Esophagus muscularis mucosa (tissue), 4 donors: ENCODE measurements at places on chromosomes 4 and X. TPM values are rescaled to one million over a fixed set of nuclear protein-coding genes. Genes with fewer than 3 reads are reported as not detected.

The SLC26A1 gene
- not detected for total RNA-seq

GRCh38 chr4:1255151-1255550 is 6.2 kb upstream of the CTBP1 start:
- no peak overlapping the region for H3K27ac ChIP-seq
- no peaks in the 10 kb centered on the region for H3K36me3 ChIP-seq
- DNase-seq = no peak
- peaks cover 16% of the 10 kb centered on the region for H3K4me1 ChIP-seq
- H3K4me3 ChIP-seq = no peak overlapping the region

The CC2D2A gene
- total RNA-seq = 23.0 TPM

DNA sequence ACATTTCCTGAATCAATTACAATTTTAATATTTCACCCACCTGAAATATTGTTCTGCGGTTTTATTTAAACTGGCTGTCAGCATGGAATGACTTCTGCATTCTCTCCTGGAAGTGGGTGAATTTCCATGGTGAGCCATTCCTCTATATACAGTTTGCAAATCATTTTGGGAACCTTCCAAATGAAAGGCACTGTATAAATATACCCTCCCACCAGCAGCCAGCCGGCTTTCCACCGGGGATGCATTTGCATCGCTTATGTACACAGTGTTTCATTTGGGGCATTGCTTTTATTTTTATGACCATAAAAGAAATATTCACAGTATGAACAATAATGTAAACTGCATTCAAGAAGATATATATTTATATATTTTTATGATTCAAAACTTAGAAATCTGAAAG is 4.7 kb upstream of the IL1RAPL1 start:
- H3K4me3 ChIP-seq = no peak overlapping the region
- H3K36me3 ChIP-seq = no peaks in the 10 kb centered on the region
- no peaks in the 10 kb centered on the region for H3K4me1 ChIP-seq

The LGI2 gene
- total RNA-seq = 11.4 TPM

- H3K36me3 ChIP-seq = no peaks in the 10 kb centered on the region
- DNase-seq = peak; percentile 29
- H3K27me3 ChIP-seq = no peaks in the 10 kb centered on the region
- no peak overlapping the region for H3K4me3 ChIP-seq
- no peaks in the 10 kb centered on the region for H3K4me1 ChIP-seq
- no peak overlapping the region for H3K27ac ChIP-seq
Observed at GRCh38 chr4:98838977-98839618, 89.8 kb downstream of the EIF4E start.

GRCh38 chr4:82553020-82553419 is 8.8 kb downstream of the TMEM150C start:
- H3K4me3 ChIP-seq = no peak overlapping the region
- no peaks in the 10 kb centered on the region for H3K4me1 ChIP-seq
- no peak for DNase-seq
- no peak overlapping the region for H3K27ac ChIP-seq
- no peaks in the 10 kb centered on the region for H3K36me3 ChIP-seq
- no peaks in the 10 kb centered on the region for H3K27me3 ChIP-seq

The SMIM10 gene
- 11.4 TPM for total RNA-seq

The SPARCL1 gene
- total RNA-seq = 2,231 TPM

The TREX2 gene
- total RNA-seq = 2.3 TPM

The GASK1B gene
- 45.9 TPM for total RNA-seq

GRCh38 chrX:30931920-30932319 is 42.9 kb upstream of the TAB3 start:
- no peak overlapping the region for H3K27ac ChIP-seq
- no peak for DNase-seq
- no peak overlapping the region for H3K4me3 ChIP-seq
- no peaks in the 10 kb centered on the region for H3K36me3 ChIP-seq
- no peaks in the 10 kb centered on the region for H3K4me1 ChIP-seq

- H3K4me1 ChIP-seq = no peaks in the 10 kb centered on the region
- H3K36me3 ChIP-seq = no peaks in the 10 kb centered on the region
- H3K4me3 ChIP-seq = no peak overlapping the region
- DNase-seq = no peak
- no peak overlapping the region for H3K27ac ChIP-seq
Observed at GRCh38 chr4:66840178-66840577, 705.1 kb downstream of the CENPC start.

- DNase-seq = no peak
- H3K4me3 ChIP-seq = no peak overlapping the region
- no peaks in the 10 kb centered on the region for H3K36me3 ChIP-seq
- H3K27ac ChIP-seq = no peak overlapping the region
- no peaks in the 10 kb centered on the region for H3K27me3 ChIP-seq
Observed at GRCh38 chrX:31988975-31989374, 917.1 kb upstream of the FTHL17 start.

DNA sequence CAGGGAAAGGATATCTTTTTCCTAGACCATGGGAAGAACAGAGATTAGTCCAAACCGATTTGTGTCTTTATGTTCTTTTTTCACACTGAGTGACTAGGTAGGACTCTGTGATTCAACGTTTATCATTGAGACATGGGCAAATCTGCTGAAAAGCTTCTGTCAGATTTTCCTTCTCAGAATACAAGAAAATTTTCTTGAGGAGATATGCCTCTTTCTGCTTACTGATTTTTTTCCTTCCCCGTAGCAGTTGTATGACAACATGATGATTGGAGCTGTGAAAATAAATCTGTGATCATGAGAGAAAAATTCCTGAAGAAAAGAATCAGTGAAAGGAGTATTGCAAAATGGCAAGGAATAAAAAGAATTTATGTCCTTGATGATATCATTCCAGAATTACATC is 130.6 kb upstream of the FAT4 start:
- H3K27ac ChIP-seq = no peak overlapping the region
- no peak for DNase-seq
- no peaks in the 10 kb centered on the region for H3K36me3 ChIP-seq
- H3K27me3 ChIP-seq = no peaks in the 10 kb centered on the region

DNA sequence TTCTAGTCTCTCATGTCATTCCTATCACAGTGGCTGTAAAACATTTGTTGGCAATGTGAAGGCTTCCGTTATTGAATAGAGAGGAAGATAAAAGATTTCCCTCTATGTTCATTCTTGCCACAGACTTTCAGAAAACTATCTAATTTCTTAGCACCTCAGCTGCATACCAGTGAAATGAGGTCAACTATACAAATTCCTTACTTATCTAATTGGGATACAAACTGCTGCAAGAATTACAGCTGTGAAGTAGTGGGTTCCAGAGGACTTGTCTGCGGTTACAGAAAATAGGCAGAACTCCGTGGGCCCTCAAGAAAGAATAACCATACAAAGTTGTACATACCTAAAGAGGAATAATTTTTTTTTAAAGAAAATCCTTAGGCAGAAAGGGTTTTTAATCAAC is 175.8 kb downstream of the PPP1R2C start:
- no peak overlapping the region for H3K27ac ChIP-seq
- H3K4me3 ChIP-seq = no peak overlapping the region
- H3K27me3 ChIP-seq = no peaks in the 10 kb centered on the region
- H3K4me1 ChIP-seq = no peaks in the 10 kb centered on the region

GRCh38 chr4:142324572-142324971 is 521.5 kb downstream of the INPP4B start:
- H3K4me3 ChIP-seq = no peak overlapping the region
- no peaks in the 10 kb centered on the region for H3K4me1 ChIP-seq
- H3K27me3 ChIP-seq = no peaks in the 10 kb centered on the region

The ARHGAP6 gene
- 33.7 TPM for total RNA-seq

GRCh38 chrX:48883729-48884128 is 13.8 kb downstream of the TIMM17B start:
- no peak overlapping the region for H3K4me3 ChIP-seq
- no peaks in the 10 kb centered on the region for H3K4me1 ChIP-seq
- no peak overlapping the region for H3K27ac ChIP-seq
- no peaks in the 10 kb centered on the region for H3K36me3 ChIP-seq

GRCh38 chrX:101595739-101596419 is 21.9 kb downstream of the ARMCX6 start:
- DNase-seq = no peak
- H3K36me3 ChIP-seq = no peaks in the 10 kb centered on the region
- H3K4me1 ChIP-seq = no peaks in the 10 kb centered on the region
- no peak overlapping the region for H3K4me3 ChIP-seq
- H3K27ac ChIP-seq = no peak overlapping the region
- no peaks in the 10 kb centered on the region for H3K27me3 ChIP-seq

The MAGED4B gene
- total RNA-seq = 10.1 TPM

The WNK3 gene
- total RNA-seq = 1.6 TPM
